ENCODE measurements at places on chromosomes 5 and 9.

DNA sequence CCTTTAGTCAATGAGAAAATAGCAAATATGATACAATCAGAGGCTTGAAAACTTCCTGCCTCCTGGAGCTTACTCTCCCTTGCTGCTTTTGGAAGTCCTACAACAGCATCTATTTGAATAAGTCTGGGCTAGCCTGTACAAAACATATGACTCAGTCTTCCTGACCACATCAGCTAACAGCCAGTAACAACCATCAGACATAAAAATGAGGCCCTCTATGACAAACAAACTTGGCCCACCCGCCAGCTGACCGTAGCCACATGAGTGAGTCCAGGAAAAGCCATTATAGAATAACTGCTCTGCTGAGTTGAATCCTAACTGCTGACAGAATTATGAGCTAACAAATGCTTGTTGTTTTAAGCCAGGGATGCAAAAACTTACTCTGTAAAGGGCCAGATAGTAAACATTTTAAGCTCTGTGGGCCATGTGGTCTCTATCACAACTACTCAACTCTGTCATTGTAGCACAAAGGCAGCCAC lies 347.6 kb downstream of the PTPRD start:
- no peak for DNase-seq

DNA sequence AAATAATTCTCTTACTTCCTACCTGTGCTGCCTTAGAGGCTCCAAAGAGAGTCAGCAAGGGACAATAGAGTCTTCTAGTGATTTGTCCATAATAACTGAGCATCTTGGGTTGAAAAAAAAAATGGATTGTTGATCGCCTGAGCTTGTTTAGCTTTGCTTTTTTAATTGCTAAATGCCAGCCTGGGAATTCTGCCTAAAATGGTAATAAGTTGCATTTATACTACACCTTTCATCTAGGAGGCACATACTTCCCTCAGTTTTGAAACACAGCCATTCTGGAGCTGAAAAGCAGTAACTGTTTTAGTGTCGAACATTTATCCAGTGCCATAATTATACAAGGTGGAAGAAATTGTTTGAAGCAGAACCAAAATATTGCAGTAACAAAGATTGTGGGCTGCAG lies 421.3 kb downstream of the CAAP1 start:
- no peak for DNase-seq

GRCh38 chr9:72907421-72907820 lies 45.4 kb downstream of the ALDH1A1 start:
- no peak for DNase-seq

DNA sequence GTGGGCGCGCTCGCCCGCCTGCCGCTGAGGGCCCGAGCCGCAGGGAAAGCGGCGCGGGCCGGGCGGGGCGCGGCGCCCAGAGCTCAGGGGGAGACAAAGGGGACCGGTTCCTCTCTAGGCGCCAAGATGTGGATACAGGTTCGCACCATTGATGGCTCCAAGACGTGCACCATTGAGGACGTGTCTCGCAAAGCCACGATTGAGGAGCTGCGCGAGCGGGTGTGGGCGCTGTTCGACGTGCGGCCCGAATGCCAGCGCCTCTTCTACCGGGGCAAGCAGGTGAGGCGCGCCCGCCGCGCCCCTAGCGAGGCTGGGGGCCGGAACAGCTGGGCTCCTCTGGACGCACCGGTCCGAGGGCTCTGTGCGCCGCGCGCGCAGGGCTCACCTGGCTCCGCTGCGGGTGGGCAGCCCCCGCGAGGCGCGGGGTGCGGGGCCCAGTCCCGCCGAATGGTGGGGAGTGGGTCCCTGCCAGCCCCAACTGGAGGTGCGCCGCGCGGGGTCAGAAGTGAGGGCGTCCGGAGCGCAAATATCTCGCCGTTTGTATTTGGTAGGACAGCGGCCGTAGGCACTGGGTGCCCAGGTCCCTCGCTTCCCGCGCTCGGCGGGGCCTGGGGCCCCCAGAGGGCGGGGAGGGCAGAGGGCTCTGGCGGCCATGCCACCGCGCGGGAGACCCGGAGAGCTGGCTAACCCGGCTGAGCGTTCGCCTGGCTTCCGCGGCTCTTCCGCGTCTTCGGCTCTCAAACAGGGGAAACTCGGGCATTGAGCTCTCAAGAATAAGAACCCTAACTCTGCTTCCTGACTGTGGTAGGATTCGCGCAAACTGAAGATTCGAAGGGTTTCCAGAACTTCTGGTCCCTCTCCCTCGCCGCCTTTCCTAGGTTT lies 607 bp downstream of the UHRF2 start:
- DNase-seq = no peak

GRCh38 chr5:177594071-177594470 lies 2.1 kb downstream of the TMED9 start:
- DNase-seq = no peak

- no peak for DNase-seq
These were observed 103.3 kb downstream of the EDIL3 start for GRCh38 chr5:84281383-84281782.

DNA sequence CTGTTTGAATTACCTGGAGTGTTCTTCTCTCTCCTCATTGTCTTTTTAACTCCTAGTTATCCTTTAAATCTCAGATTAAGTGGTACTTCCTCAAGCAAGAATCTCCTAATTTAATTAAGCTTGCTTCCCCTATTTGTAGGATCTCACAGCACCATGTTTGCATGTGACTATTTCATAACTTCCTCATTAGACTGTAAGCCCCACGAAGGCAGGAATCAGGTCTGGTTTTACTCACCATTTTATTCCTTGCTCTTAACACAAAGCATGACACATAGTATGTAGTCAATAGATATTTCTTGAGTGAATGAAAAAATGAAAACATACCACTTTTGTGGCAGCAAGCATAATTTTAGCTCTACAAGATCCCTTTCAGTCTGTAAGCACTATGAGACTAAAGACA lies 1.3 kb upstream of the ERMP1 start:
- DNase-seq = no peak

DNA sequence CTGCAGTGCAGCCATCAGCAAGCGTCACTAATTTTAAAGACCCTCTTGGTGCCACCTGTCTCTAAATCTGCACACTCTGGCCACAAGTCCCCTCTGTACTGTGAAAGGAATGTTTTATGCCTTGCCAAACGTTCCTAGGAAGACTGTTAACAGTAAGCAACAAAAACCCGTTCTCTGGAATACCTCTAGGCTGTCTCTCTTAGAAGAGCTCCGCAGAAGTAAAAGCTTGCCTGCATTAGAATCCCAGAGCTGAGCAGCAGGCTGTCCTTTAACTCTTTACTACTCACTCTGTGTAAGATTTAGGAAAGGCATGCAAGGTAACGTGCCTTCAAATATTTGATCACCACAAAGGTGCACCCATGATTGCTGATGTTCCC lies 53.9 kb upstream of the C9orf72 start:
- no peak for DNase-seq

DNA sequence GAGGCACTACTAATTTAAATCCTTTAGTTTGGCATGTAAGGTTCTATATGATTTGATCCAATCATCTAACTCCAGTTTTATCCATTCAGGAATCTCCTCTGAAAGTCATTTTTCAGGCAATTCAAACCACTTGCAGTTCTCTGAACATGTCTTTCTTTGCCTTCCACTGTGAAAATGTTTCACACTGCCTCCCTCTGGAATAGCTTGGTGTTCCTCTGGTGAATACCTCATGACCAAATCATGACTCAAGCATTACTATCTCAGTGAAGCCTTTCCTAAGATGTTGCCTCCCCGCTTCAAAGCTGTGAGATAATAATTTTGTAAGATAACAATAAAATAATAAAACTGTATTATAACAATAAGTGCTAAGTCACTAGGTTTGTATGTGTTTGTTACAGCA lies 981.1 kb downstream of the DTWD2 start:
- DNase-seq = no peak

GRCh38 chr5:35672995-35673394 lies 55.3 kb downstream of the SPEF2 start:
- no peak for DNase-seq

- no peak for DNase-seq
These were observed 1.0 kb downstream of the ELAVL2 start for GRCh38 chr9:23824830-23825591.

DNA sequence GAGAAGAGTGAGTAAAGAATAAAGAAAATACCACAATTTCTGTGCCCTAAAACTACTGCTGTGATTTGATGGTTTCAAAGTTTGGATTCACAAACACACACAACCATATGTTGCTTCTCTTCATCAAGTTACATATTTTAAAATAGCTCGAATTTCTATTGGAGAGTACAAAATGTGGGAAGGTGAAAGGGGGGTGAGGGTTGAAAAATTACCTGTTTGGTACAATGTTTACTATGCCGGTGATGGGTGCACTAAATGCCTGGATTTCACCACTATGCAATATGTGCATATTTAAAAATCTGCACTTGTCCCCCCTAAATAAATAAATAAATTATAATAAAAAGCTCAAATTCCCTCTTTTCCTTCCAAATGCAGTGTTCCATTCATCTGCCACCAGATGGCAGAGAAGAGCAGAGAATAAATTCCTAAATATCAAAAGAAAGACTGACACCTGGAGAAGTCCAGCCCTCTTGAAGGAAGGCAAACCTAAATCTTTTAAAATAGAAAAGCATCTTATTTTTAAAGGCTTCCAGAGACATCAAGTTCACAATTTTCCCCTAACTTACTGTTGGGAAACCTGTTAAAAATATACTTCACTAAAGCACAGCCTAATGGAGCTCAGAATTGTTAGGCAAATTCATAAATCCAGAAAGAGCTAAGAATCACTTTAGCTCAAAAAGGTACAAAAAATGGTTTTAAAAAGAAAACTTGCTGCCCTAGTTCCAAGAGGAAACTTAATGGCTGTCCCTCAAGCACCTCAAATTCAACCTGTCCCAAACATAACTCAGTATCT lies 24.8 kb upstream of the HNRNPA0 start:
- no peak for DNase-seq

- no peak for DNase-seq
These were observed 127.0 kb upstream of the VLDLR start for GRCh38 chr9:2494562-2494961.

DNA sequence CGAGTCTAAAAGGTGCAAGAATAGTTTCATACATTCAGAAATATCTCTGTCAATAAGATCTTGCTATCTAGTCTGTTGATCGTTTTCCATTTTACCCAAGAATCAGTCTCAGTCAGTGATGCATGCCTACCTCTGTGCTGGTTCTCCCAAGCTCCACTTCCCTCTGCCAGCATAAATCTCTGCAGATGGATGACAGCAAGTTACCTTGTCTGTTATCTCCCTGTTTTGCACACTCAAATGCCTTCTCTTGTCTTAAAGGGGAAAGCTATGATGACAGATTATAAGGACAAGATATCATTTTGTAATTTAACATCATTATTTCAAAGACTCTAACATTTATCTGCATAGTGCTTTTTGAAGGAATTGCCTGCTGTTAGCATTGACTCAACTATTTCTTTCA lies 802.1 kb upstream of the SEMA6A start:
- DNase-seq = no peak
